ENCODE measurements at places on chromosomes 1 and 21.

- DNase-seq = no peak
These were observed 104.1 kb upstream of the HNRNPU start for GRCh38 chr1:244968471-244968871.

- no peak for DNase-seq
These were observed 29.0 kb downstream of the RBM11 start for GRCh38 chr21:14244911-14245310.

- DNase-seq = peak; percentile 56
These were observed 5.4 kb downstream of the KRTAP10-12 start for GRCh38 chr21:44702111-44702972.

- DNase-seq = no peak
These were observed 30.7 kb upstream of the EXOSC10 start for GRCh38 chr1:11130406-11130805.

DNA sequence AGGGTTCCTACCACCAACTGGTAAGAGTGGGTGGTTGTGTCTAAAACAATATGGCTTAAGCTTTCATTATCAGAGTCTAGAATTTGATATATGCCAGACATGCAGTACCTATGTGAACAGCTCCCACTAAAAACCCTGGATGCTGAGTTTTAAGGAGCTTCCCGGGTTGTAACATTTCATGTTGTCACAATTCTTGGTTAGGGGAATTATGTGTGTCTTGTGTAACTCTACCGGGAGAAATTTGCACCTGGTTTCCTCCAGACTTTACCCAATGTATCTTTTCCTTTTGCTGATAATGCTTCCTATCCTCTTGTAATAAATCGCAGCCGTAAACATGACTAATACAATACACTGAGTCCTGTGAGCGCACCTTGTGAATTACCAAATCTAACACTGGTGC, 48.3 kb downstream of the ARID4B start:
- no peak for DNase-seq

DNA sequence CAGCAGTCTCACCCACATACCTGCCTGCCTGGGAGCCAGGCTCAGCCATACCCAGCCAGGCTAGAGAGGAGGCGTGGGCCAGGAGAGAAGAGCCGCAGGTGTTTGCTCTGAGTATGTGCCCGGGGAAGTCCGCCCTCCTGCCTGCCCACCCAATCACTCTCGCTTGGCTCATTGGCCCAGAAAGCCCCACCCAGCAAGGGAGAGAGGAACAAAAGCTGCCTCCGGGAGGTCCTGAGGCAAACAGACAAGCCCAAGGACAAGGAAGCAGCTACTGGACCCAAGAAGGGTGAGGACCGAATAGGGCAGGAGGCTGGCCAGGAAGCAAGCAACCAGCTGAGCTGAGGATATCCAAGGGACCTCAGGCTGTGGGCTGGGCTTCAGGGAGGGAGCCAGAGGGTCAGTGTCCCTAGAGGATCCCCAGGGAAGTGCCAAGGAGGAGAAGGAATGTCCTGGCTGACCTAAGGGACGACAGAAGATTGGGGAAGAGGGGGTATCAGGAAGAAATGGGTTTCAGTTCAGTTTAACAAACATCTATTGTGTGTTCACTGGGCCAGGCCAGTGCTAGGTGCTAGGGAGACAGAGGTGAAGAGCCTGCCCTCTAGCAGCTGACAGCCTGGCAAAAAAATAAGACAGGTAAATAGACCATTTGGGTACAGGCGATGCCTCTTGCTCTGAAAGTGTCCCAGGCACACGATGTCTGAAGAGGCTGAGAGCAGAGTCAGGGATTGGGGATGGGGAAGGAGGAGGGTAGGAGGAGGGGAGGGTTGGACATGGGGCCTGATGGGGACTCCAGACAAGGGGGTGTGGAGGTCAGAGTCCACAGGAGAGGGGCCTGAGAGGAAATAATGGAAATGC, at the start of gene GJB4:
GJB4 (plus strand) TSS at position 238 of the 855 bp plus-strand sequence. CDS start 1,515 bp downstream, outside the sequence.
- no peak for DNase-seq

DNA sequence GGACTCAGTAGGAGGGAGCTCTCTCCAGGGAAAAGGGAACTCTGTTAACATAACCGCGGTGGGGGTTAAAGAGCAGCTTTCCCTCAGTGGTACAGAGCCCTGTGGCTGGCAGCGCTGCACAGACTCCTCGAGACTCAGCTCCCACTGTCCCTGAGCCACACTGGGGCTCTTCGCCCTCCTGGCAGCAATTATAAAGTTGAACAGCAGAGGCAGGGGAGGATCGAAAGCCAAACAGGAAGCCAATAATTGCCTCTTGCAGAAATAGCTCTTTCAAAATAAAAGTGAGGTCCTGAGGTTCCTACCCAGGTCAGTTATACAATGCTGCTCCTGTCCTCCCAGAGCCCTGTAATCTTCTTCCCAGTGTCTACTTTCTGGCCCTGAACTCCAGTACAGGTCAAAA, 77.0 kb downstream of the FAM78B start:
- no peak for DNase-seq

GRCh38 chr1:177830531-177831135, 139.2 kb downstream of the SEC16B start:
- DNase-seq = no peak

- no peak for DNase-seq
These were observed 819.3 kb downstream of the PLA2G4A start for GRCh38 chr1:187648091-187648490.

- peak; percentile 40 for DNase-seq
These were observed 18.4 kb upstream of the COL6A2 start for GRCh38 chr21:46079352-46080170.

- DNase-seq = no peak
These were observed 28.1 kb downstream of the C2CD2 start for GRCh38 chr21:41925767-41926116.

- no peak for DNase-seq
These were observed 35.7 kb downstream of the SIM2 start for GRCh38 chr21:36734367-36735200.

- DNase-seq = no peak
These were observed 78.9 kb downstream of the RAP1GAP start for GRCh38 chr1:21590126-21590880.

DNA sequence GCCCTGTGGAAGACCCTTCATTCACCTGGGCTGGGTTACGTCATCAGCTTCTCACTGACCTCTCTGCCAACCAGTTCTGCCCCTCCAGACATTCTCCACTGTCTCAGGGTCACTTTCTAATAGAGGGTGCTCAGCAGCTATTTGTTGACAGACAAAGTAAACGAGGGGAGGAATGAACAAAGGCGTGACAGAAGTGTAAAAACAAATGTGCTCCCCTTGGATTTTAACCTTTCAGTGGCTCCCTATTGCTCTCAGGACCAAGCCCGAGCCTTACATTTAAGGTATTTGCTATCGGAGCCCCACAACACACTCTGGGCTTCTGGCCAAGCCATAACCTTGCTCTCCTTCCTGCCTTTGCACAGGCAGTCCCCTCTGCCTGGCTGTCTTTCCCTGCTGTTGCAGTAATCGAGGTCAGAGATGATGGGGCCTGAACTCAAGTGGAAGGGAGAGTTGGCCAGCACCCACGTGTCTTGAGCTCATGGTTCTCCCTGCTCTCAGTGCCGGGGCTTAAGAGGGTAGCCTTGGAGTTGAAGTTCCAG, 9.3 kb upstream of the MARCKSL1 start:
- DNase-seq = no peak

GRCh38 chr21:28111151-28111619, 881.5 kb downstream of the LTN1 start:
- no peak for DNase-seq

DNA sequence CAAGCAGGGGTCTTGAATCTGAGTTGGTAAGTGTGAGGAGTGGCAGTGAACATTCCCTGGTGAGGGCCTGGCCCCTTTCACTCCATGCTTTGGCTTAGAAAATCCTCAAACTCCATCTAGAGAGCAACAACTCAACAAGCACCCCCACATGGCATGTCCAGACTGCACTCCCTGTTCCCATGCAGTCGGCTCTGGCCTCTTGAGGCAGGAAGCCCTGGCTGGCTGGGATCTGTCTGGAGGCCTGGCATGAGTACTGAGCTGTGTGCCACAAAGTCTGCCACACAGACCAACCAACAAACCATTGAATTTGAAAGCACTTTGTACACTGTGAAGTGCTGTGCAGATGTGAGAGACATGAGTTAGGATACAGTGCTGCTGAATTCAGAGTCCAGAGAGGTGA, 25.2 kb downstream of the COA7 start:
- DNase-seq = no peak

- no peak for DNase-seq
These were observed 122.3 kb upstream of the TMPRSS2 start for GRCh38 chr21:41630249-41630648.

DNA sequence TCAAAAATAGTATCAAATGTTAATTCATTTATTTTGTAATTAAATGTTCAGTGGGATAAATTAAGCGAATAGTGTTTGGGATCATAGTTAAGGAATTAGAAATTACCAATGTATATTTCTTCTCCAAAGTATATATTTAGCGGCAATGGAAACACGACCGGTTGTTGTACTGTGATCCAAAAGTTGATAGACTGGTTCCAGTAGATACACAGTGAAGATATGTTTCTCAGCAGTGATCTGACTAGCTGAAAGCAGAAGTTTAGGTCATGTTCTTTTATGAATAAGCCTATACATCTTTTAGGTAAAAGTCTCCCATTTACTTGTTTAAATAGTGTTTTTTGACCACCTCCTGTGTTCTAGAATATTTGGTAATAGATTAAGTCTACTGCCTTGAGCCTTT, 8.8 kb downstream of the USP16 start:
- no peak for DNase-seq

GRCh38 chr1:61341426-61341825, 259.1 kb downstream of the NFIA start:
- no peak for DNase-seq

GRCh38 chr1:201584471-201585092, 45.7 kb downstream of the NAV1 start:
- no peak for DNase-seq

DNA sequence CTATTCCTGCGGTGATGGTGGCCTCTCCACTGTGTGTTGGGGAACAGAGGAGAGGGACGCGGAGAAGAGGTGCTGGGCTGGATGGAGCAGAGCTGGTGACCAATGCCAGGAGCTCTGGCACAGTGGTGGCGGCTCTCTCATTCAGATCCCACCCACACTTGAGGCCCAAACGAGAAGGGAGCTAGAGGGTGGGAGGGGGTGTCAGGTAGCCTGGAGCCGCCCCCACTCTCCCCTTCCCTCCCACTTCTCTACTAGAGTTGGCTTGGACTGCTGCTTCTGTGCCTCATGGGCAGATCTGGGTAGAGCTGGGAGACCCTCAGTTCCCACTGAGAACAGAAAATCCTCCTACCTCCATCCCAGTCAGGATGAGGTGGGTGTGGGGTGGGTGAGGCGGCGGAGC, 3.5 kb downstream of the TTC39A start:
- no peak for DNase-seq

DNA sequence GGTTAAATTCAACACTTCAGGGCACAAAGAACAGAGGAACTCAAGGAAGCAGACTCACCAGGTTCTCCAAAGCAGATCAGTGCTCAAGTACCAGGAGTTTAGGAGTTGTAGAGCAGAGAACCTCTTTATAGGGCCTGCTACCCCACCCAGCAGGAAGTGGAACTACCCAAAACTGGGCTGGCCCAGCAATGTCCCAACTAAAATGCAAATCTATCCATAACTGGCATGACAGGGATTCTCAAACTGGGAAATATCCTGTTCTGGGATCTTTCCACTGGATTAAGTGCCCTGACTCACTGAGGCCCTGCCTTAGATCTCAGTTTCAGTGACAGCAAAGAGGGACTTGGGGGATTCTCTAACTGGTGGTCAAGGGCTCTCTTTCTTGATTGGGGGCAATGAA, at the start of gene SPRR2E:
SPRR2E (minus strand) TSS at position 101 of the 400 bp plus-strand sequence. CDS start 775 bp downstream, outside the sequence.
- no peak for DNase-seq

- no peak for DNase-seq
These were observed 35.7 kb upstream of the USP1 start for GRCh38 chr1:62401034-62401760.

- DNase-seq = no peak
These were observed 76.6 kb upstream of the GUCA2A start for GRCh38 chr1:42240966-42241755.

GRCh38 chr1:229046251-229046853, 224.6 kb upstream of the RAB4A start:
- no peak for DNase-seq

DNA sequence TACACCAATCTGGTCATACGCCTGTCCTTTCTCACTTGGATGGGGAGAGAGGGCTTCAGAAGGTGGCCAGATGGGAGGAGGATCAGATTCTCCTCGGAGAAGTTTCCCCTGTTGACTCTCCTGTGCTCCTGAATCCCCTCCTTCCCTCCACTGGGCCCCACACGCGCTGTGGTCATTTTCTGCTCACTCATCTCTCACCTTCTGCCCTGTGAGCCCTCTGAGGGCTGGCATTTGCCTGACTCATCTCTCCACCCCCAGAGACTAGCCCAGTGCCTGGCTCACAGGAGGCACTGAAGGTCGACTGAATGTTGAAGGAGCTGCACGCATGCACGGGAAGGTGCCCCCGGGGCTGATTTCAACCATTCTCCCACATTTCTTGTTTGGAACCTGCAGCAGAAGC, 14.2 kb downstream of the ABCA4 start:
- no peak for DNase-seq

GRCh38 chr1:171762143-171762563, 19.3 kb upstream of the METTL13 start:
- no peak for DNase-seq

- DNase-seq = no peak
These were observed 63.7 kb downstream of the KCNN3 start for GRCh38 chr1:154806333-154806732.

DNA sequence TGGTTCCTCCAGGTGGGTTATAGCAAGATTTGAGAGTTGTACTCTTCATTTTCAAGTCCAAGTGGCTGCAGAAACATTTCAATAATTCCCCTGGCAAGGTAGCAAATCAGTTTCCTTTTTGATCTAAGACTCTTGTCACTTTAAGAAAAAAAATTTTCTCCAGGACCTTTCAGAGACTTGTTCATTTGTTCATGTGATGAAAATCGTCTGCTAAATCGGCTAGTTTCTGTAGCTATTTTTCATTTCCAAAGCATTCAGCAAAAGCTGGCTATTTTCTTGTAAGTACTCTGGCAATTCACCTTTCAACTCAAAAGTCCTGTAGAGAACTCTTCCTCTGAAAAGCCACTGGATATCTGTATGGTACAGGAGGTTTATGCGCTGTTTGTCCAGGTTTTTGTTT, 93.5 kb downstream of the LTN1 start:
- DNase-seq = no peak

- DNase-seq = no peak
These were observed 29.0 kb downstream of the C1orf52 start for GRCh38 chr1:85230305-85230977.

GRCh38 chr1:109270623-109271317, 12.2 kb downstream of the PSRC1 start:
- DNase-seq = no peak

All from lower leg skin (tissue), 4 donors.